RPMI8226 (cell line): ENCODE measurements at places on chromosomes 4 and X.

GRCh38 chrX:96703816-96704215 lies 19.2 kb downstream of the DIAPH2 start:
- no peak for DNase-seq

GRCh38 chrX:132216283-132216682 lies 3.0 kb downstream of the RAP2C start:
- DNase-seq = no peak

DNA sequence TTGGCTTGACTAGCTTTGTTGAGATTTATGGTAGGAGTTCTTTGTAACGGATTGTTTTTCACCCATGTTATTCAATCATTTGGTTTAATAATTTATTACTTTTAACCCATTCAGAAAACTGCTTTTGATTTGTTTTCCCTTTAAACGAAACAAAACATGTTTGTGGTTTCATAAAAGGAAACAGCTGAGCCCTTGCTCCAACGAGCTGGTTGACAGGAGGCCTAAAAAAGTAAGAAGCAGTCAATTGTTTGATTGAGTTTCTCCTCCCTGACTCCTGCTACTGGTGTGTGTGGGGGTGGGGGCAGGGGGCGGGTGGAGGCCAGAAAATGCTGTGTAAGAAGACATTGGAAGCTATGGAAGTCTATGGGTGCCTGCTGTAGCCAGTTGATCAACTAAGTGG lies 102.8 kb downstream of the CHRDL1 start:
- DNase-seq = no peak

DNA sequence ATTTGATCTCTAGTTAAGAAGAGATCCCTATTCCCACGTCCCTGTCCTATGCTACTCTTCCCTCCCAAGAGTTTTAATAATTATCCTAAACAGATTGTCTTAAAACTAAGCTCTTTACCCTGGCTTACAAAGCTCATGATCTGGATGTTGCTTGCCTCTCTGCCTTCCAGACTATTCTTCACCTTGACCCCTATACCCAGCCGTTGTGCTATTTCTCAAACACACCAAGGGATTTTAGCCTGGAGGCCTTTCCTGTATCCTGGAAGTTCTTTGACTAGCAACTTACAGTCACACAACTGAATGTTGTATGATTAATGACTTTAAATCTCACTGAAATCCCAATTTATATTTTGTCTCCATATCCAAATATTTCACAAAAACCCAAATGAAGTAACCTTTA lies 314.9 kb downstream of the ADGRL3 start:
- DNase-seq = no peak

GRCh38 chrX:22628275-22628674 lies 355.6 kb downstream of the CBLL2 start:
- DNase-seq = no peak

DNA sequence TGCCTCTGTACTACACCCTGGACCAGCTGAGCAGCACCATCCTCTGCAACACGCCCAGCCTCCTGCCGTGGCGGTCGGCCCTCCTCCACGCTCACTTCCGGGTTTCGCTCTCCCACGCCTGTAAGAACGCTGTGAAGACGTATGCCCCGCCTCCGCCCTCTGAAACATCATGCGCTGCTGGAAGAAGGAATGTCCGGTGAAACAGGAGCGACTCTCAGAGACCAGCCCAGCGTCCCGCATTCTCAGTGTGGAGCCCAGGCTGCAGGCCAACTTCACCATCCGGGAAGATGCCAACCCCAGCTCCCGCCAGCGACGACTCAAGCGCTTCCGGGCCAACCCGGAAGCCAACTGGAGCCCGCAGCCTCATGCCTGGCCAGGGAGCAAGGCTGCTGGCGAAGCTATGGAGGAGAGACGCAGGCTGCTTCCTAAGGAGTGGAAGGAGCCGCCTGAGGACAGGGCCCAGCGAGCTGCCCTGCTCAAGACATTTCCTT lies 186.1 kb upstream of the SLITRK2 start:
- DNase-seq = no peak
